ENCODE measurements at places on chromosomes 13 and 19. TPM values are rescaled to one million over a fixed set of nuclear protein-coding genes. Genes with fewer than 3 reads are reported as not detected.

GRCh38 chr19:51001515-51001914 lies at the start of gene KLK8:
KLK8 (minus strand) TSS chr19:51001604; CDS start chr19:51001167, 437 bp downstream.
- H3K36me3 ChIP-seq = no peaks in the 10 kb centered on the region
- H3K27me3 ChIP-seq = no peaks in the 10 kb centered on the region

GRCh38 chr13:35978607-35979316 lies 152.4 kb downstream of the DCLK1 start:
- H3K36me3 ChIP-seq = no peaks in the 10 kb centered on the region
- H3K4me3 ChIP-seq = no peak overlapping the region
- no peak for DNase-seq

GRCh38 chr13:112983428-112984196 lies 14.6 kb downstream of the MCF2L start:
- no peaks in the 10 kb centered on the region for H3K36me3 ChIP-seq
- DNase-seq = peak; percentile 62
- peak overlapping the region; percentile 79 for H3K27ac ChIP-seq
- H3K4me1 ChIP-seq = peaks cover 46% of the 10 kb centered on the region
- H3K27me3 ChIP-seq = no peaks in the 10 kb centered on the region

DNA sequence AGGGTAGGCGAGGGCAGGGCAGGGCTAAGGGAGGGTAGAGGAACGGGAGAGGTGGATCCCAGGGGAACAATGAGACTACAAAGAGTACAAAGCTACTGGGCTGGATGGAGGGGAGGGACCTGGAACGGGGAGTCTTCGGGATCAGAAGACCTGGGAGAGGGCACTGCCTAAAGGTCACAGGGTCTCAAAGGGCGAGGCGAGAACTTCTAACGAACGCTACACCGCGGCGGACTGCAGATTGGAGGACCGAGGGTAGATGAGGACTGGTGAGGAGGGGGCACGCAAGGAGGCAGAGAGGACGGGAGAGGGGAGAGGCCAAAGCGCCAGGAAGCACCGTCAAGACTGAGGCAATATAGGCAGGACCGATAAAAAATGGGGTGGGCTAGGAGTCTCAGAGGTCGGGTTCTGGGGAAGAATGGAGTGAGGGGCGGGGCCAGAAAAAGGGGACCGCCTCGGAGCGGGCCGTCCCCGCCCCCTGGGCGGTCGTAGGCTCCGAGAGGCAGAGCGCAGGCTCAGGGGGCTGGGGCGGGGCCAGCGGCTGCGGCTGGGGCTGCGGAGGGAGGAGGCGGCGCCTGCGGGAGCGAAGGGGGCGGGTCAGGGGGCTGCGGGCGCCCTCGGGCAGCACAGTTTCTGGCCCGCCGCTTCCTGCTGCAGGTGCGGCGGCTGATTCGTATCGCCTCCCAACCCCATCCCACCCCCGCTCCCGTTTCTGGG lies 1.3 kb upstream of the KCNC3 start:
- H3K27me3 ChIP-seq = no peaks in the 10 kb centered on the region
- no peaks in the 10 kb centered on the region for H3K36me3 ChIP-seq
- peak overlapping the region; percentile 41 for H3K4me3 ChIP-seq
- peak overlapping the region; percentile 82 for H3K27ac ChIP-seq

GRCh38 chr19:593505-593904 lies 3.8 kb downstream of the HCN2 start:
- H3K27ac ChIP-seq = no peak overlapping the region
- H3K36me3 ChIP-seq = no peaks in the 10 kb centered on the region
- no peak overlapping the region for H3K4me3 ChIP-seq
- H3K4me1 ChIP-seq = peaks cover 17% of the 10 kb centered on the region
- H3K27me3 ChIP-seq = no peaks in the 10 kb centered on the region
- no peak for DNase-seq

- H3K4me1 ChIP-seq = no peaks in the 10 kb centered on the region
- H3K4me3 ChIP-seq = no peak overlapping the region
- H3K36me3 ChIP-seq = no peaks in the 10 kb centered on the region
- no peaks in the 10 kb centered on the region for H3K27me3 ChIP-seq
- H3K27ac ChIP-seq = no peak overlapping the region
Observed at GRCh38 chr13:103030776-103031175, 35.4 kb downstream of the SLC10A2 start.

DNA sequence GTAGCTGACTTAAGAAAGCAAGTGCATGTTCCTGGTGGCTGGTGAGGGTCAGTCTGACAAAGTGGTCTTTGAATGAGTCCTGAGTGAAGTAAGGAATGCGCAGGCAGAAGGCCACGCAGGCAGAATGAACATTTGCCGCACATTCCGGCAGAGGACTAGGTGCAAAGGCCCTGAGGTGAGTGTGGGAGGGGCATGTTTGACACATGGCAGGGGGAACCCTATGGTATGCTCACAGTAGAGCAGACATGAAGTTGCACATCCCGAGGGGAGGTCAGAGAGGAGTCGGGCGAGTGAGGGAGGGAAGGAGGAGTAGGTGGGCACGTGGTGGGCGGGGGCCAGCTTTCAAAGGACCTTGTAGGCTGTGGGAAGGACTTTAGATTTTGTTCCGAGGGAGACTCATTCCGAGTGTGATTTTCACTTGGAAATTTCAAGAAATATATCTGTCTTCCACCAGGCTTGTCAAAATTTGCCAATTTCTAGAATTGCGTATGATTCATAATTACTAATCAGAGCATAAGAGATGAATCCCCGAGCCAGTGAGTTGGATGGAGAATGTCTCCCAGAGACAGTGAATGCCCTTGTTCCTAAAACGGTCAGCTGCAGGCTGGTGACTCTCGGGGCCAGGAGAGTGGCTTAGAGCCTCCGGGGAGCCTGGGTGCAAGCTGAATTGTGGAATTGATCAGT lies 40.3 kb downstream of the ERICH6B start:
- no peaks in the 10 kb centered on the region for H3K27me3 ChIP-seq
- no peak for DNase-seq
- H3K4me1 ChIP-seq = no peaks in the 10 kb centered on the region
- no peaks in the 10 kb centered on the region for H3K36me3 ChIP-seq
- H3K4me3 ChIP-seq = no peak overlapping the region

GRCh38 chr19:18496167-18496979 lies 25.5 kb downstream of the ELL start:
- no peak for DNase-seq
- H3K27me3 ChIP-seq = no peaks in the 10 kb centered on the region
- peak overlapping the region; percentile 33 for H3K27ac ChIP-seq
- H3K36me3 ChIP-seq = no peaks in the 10 kb centered on the region
- no peak overlapping the region for H3K4me3 ChIP-seq
- peaks cover 99% of the 10 kb centered on the region for H3K4me1 ChIP-seq

GRCh38 chr13:49499889-49500660 lies 4.3 kb downstream of the PHF11 start:
- no peak overlapping the region for H3K27ac ChIP-seq
- H3K4me1 ChIP-seq = peaks cover 1% of the 10 kb centered on the region
- no peaks in the 10 kb centered on the region for H3K27me3 ChIP-seq
- H3K36me3 ChIP-seq = no peaks in the 10 kb centered on the region
- no peak for DNase-seq
- H3K4me3 ChIP-seq = no peak overlapping the region

DNA sequence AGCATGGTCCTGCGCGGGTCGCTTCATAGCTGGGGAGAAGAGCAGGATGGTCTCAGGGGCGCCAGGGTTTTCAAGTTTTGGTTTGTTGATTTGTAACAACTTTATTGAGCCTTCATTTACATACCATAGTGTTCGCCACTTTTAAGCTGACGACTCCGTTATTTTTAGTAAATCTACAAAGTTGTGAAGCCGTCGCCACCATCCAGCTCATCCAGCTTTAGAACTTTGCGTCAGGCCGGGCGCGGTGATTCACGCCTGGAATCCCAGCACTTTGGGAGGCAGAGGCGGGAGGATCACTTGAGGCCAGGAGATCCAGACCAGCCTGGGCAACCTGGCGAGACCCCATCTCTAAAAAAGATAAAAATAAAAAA lies 404 bp downstream of the C19orf44 start:
- H3K4me3 ChIP-seq = peak overlapping the region; percentile 67
- DNase-seq = peak; percentile 70
- H3K4me1 ChIP-seq = no peaks in the 10 kb centered on the region
- no peaks in the 10 kb centered on the region for H3K36me3 ChIP-seq

DNA sequence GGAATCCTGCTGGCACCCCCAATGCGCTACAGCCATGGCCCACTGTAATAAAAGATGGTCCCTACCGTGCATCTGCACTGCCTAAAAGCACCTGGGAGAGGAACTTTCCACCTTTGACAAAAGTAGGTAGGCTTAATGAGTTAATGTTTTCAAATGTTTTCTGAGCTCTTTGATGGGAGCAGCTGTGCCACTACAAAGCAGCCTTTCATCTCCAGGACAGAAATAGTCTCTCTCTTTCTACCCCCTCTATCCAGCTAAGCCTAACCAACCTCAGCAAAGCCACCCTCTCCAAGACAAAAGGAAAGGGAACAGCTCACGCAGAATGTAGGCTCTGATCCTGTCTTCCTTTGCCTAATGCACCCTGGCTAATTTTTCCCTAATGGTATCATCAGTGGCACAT lies 560.2 kb downstream of the UQCRFS1 start:
- H3K27me3 ChIP-seq = no peaks in the 10 kb centered on the region
- no peaks in the 10 kb centered on the region for H3K36me3 ChIP-seq
- DNase-seq = no peak
- H3K4me1 ChIP-seq = no peaks in the 10 kb centered on the region
- H3K27ac ChIP-seq = no peak overlapping the region

DNA sequence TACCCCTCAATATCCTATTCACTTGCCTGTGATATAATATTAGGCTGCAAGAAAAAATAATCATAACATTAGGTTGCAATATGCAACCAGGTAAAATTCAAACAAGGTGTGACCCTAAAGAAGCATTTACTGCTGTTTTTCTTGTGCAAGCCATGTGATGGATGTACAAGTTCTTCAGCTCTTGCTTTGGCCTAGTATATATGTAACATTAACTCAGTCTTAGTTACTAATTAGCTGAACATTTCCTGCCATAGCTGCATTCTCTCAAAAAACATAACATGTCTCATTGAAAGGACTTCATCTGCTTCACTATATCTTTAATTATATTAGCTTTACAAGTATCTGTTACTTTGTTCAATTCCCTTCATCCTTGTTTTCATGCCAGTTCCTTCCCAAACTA lies 406.8 kb upstream of the HTR2A start:
- no peaks in the 10 kb centered on the region for H3K27me3 ChIP-seq
- DNase-seq = no peak
- H3K4me1 ChIP-seq = no peaks in the 10 kb centered on the region

- no peaks in the 10 kb centered on the region for H3K4me1 ChIP-seq
- H3K27ac ChIP-seq = no peak overlapping the region
- H3K27me3 ChIP-seq = no peaks in the 10 kb centered on the region
- no peaks in the 10 kb centered on the region for H3K36me3 ChIP-seq
- DNase-seq = no peak
Observed at GRCh38 chr13:27289011-27289665, 18.5 kb downstream of the RASL11A start.

DNA sequence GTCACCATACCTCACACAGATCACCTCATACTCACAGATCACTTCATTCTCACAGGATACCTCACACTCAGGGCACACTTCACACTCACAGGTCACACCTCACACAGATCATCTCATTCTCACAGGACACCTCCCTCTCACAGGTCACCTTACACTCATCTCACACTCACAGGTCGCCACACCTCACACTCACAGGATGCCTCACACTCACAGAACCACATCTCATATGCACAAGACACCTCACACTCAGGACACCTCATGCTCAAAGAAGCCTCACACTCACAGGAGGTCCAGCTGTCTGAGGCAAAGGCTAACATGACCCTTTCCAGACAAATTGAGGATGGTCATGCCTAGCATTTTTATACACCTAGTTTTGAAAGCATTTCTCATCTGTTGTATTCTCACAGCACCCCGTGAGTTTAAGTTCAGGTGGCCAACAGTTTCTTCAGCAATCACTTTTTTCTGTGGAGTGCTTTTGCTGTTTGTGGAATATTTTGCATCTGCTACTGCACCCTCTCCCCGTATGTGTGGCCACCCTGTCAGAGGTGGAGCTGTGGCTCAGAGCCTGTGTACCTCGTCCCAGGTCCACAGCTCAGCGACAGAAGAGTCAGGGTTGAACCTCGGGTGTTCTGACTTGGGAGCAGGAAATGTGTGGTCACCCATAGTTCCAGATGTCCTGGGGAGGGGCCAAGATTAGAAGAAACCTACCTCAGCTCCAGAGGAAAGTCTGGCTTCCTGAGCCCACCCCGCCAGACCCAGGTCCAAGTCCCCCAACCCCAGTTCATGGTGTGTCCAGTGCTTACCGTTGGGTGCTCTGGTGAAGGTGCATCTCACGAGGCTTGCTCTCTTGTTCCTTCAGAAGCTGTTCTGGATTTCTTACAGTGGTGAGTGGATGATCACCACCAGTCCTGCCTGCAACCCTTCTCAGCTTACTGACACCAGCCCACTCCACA lies 7.6 kb downstream of the F7 start:
- H3K27ac ChIP-seq = no peak overlapping the region
- peaks cover 17% of the 10 kb centered on the region for H3K4me1 ChIP-seq
- DNase-seq = no peak
- no peaks in the 10 kb centered on the region for H3K27me3 ChIP-seq

- H3K4me1 ChIP-seq = peaks cover 5% of the 10 kb centered on the region
- no peak for DNase-seq
- H3K4me3 ChIP-seq = no peak overlapping the region
Observed at GRCh38 chr13:23696610-23697009, 126.4 kb downstream of the TNFRSF19 start.

- H3K27ac ChIP-seq = no peak overlapping the region
- no peaks in the 10 kb centered on the region for H3K4me1 ChIP-seq
- no peaks in the 10 kb centered on the region for H3K36me3 ChIP-seq
Observed at GRCh38 chr19:54316746-54317107, 3.8 kb upstream of the LILRA5 start.

GRCh38 chr13:106507560-106508274 lies 27.7 kb downstream of the EFNB2 start:
- no peaks in the 10 kb centered on the region for H3K4me1 ChIP-seq
- no peaks in the 10 kb centered on the region for H3K27me3 ChIP-seq
- no peak overlapping the region for H3K4me3 ChIP-seq
- DNase-seq = no peak
- H3K36me3 ChIP-seq = no peaks in the 10 kb centered on the region

DNA sequence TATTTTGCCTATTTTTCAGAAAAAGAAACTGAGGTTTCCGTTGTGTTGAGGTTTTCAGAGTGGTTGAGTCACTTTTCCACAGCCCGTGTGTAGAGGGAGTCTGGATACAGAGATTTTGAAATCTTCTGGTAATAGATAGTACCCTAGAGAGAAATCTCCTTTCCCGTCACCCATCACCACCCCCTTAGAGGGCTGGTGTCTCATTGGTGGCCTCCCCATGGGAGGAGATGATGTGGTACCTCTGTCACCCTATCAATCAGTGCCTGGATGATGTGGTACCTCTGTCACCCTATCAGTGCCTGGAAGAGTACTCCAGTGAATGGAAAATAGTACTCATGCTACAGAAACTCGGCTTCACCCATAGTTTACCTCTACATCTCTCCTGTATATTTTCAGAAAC lies 42.2 kb upstream of the SERP2 start:
- H3K27me3 ChIP-seq = no peaks in the 10 kb centered on the region
- no peaks in the 10 kb centered on the region for H3K4me1 ChIP-seq
- no peaks in the 10 kb centered on the region for H3K36me3 ChIP-seq
- H3K4me3 ChIP-seq = no peak overlapping the region
- H3K27ac ChIP-seq = peak overlapping the region; percentile 42

Gene TTC9B
- not detected for total RNA-seq

Gene PCDH20
- 50.7 TPM for total RNA-seq

Gene ZNF135
- 2.5 TPM for total RNA-seq

Gene CGB2
- total RNA-seq = not detected

Gene SPC24
- 5.7 TPM for total RNA-seq

Gene COMMD6
- 89.4 TPM for total RNA-seq

Gene PBX4
- total RNA-seq = not detected

Gene CAMSAP3
- 0.55 TPM for total RNA-seq

Gene C1QTNF9B
- total RNA-seq = not detected
